ENCODE measurements at places on chromosomes 11 and 22.

GRCh38 chr11:19951558-19952115, 208.6 kb downstream of the DBX1 start:
- DNase-seq: no peak

DNA sequence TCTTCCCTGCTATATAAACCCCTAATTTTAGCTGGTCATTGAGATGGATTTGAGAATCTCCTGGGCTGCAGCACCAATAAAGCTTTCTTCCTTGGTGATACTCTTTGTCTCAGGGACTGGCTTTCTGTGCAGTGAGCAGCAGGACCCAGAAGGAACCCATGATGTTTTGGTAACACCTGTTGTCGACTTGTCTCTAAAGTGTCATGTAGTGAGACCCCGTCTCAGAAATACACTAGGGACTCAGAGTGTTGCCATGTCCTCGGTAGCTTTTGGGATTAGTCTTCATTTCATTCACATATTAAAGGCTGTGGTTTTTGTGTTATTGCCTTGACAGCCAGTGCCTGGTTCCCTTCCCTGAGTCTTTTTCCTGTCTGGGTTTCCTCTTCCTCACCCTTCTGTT, 1078.7 kb downstream of the TBC1D22A start:
- no peak for DNase-seq

DNA sequence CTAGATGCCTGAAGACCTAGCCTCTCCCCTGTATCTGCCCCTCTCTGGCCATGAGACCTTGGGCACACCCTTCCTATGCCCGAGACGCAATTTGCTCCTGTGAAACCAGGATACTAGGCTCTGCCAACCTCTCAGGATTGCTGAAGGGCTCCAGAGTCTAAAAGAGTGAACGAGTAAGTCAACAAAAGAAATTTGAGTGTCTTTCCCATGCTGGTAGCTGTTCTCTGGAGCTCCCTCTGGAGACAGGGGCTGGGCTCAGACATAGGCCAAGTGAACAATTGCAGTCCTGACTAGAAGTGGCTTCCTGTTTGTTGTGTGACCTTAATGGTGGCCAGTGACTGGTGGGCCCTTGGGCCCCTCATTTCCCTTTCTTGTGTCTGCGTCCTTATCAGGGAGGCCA, 189.0 kb upstream of the NARS2 start:
- no peak for DNase-seq

GRCh38 chr22:41382610-41383009, 868 bp downstream of the TEF start:
- DNase-seq: no peak

DNA sequence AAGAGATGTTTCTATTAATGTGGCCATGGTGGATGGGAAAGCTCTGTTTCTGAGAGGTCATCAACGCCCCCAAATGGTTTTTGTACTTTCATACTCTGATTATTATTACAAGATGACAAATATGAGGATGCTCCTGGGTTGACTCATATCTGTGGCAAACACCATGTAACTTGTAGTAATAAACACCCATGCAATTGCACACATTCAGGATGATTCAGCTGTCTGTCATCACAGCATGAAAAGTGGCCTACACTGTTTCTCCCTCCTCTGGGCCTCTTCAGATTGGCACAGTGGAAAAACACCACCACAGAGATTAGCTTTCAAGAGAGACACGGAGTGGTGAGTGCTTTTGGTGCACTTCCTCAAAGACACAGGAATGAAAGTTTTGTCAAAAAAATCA, 85.4 kb downstream of the MTNR1B start:
- DNase-seq: no peak

DNA sequence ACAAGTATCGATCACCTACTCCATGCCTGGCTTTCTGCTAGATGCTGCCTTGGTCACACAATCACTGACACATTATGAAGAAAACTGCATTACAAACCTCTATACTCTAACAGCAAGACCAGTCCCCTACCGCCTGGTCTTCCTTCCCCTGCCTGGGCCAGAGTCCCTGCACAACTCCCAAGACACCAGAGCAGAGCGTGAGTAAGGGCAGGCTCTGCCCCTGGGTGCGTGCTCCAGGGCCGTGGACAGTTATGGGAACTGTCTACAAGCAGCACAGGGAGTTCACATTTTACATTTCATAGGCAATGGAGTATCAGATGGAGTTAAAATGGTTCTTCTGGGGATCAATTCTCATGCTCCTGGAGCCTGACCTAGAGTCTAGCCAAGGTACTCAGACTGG, 6.5 kb downstream of the FZD4 start:
- no peak for DNase-seq

DNA sequence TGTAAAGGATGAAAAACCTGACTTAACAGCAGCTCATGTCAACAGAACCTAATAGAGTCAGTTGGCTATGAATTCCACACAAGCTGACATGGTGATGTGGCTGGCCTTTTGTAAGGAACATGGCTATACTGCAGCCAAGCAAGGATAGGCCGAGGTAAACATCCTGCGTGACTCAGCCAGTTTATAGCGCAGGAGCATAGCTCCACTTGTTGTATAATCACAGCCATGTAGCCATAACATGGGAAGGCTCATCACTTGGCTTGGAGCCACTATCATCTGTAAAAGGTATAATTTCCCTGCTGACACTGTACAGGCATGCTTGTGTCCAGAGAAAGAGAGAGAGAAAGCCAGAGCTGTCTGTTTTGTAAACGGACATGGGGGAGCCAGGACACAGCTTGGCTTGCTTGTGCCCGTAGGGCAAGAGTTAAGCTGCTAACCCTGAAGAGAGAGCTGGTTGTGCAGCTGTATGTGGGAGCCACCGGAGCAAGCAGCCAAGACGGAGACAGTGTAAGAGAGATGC, 104.4 kb upstream of the PLET1 start:
- DNase-seq: no peak

GRCh38 chr11:102046841-102047240, 396 bp upstream of the CFAP300 start:
- no peak for DNase-seq
